ENCODE measurements at places on chromosomes 4 and X. TPM values are rescaled to one million over a fixed set of nuclear protein-coding genes. Genes with fewer than 3 reads are reported as not detected.

GRCh38 chrX:112053169-112053568 is 29.4 kb downstream of the TRPC5 start:
- no peak overlapping the region for H3K27ac ChIP-seq
- no peaks in the 10 kb centered on the region for H3K36me3 ChIP-seq
- DNase-seq: no peak
- no peaks in the 10 kb centered on the region for H3K4me1 ChIP-seq
- no peak overlapping the region for H3K4me3 ChIP-seq

DNA sequence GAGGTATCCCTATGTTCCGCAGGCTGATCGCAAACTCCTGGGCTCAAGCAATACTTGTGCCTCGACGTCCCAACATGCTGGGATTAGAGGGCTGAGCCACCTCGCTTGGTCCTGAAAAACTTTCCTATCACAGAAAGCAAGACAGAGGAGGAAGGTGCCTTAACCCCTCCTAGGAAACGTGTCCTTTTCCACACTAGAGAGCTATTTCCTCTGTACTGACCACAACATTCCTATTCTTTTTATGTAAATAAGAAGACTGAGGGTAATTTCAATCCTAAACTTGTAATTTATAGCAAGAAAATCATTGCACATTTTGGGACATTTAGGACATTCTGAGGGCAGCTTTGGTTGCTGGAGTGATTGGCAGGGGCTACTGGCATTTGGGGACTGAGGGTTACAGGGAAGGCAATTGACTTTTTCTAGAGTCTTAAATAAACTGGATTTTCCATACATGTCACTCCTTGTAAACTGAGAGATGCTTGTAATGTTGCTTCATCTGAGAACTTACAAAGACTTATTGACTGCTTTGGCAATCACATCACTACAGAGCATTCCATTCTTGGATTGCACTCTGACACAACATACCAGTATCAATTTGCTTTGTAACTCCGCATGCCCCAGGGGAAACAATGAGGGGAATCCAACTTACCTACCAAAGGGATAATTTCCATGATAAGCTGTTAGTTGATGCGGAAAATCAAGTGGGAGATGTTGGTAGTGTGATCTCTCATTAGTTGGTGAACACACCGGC is 15.6 kb downstream of the XAGE3 start:
- H3K4me1 ChIP-seq: no peaks in the 10 kb centered on the region
- H3K27me3 ChIP-seq: no peaks in the 10 kb centered on the region
- no peak overlapping the region for H3K4me3 ChIP-seq
- no peaks in the 10 kb centered on the region for H3K36me3 ChIP-seq
- no peak for DNase-seq

AFM gene
- not detected for total RNA-seq

GRCh38 chr4:131316086-131316485 is 1833.0 kb upstream of the PCDH10 start:
- H3K27ac ChIP-seq: no peak overlapping the region
- no peaks in the 10 kb centered on the region for H3K27me3 ChIP-seq
- no peak overlapping the region for H3K4me3 ChIP-seq
- no peaks in the 10 kb centered on the region for H3K36me3 ChIP-seq

DNA sequence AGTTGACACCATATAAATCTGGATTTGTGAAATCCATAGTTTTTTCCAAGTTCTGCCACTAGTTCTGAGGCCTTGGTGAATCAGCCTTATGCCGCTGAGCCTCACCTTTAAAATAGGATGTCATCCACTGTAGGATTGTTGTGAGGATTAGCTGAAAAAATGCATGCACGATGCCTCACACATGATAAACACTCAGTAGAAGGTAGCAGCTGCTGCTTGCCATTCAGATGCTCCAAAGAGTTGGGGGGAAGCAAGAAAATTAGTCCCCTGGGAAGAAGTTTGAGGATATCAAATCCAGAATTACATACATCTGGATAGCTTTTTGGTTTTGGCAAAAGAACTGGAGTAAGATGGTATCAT is 7.4 kb downstream of the MMAA start:
- H3K4me1 ChIP-seq: no peaks in the 10 kb centered on the region
- no peak overlapping the region for H3K27ac ChIP-seq

GRCh38 chr4:73340917-73341316 is 63.2 kb upstream of the ALB start:
- H3K27me3 ChIP-seq: no peaks in the 10 kb centered on the region
- H3K36me3 ChIP-seq: no peaks in the 10 kb centered on the region
- no peak overlapping the region for H3K4me3 ChIP-seq
- H3K4me1 ChIP-seq: no peaks in the 10 kb centered on the region
- DNase-seq: no peak

- no peak overlapping the region for H3K27ac ChIP-seq
- no peak overlapping the region for H3K4me3 ChIP-seq
- no peak for DNase-seq
- H3K27me3 ChIP-seq: no peaks in the 10 kb centered on the region
- no peaks in the 10 kb centered on the region for H3K4me1 ChIP-seq
Measured at GRCh38 chrX:121221322-121221977, 174.0 kb downstream of the GLUD2 start.

RPL9 gene
- 3,954 TPM for total RNA-seq

GRCh38 chr4:41644915-41645295 is 103.6 kb downstream of the PHOX2B start:
- H3K4me3 ChIP-seq: no peak overlapping the region
- no peaks in the 10 kb centered on the region for H3K36me3 ChIP-seq
- no peak overlapping the region for H3K27ac ChIP-seq
- H3K4me1 ChIP-seq: no peaks in the 10 kb centered on the region
- no peak for DNase-seq
- H3K27me3 ChIP-seq: no peaks in the 10 kb centered on the region

DNA sequence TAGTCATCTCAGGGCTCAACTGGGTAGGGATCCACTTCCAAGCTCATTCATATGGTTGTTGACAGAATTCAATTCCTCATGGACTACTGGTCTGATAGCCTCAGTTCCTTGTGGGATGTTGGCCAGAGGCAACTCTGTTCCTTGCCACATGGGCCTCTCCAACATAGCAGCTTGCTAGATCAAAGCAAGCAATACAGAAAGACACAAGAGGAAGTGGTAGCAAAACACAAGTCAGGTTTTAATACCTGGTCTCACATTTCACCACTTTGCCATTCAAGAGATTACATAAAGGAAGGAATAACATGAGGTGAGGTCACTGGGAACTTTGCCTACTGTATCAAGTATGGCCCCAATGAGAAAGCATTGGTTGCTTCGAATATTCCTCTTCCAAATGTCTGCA is 79.2 kb downstream of the PRSS12 start:
- H3K36me3 ChIP-seq: no peaks in the 10 kb centered on the region
- H3K27ac ChIP-seq: no peak overlapping the region
- H3K4me1 ChIP-seq: no peaks in the 10 kb centered on the region
- no peak overlapping the region for H3K4me3 ChIP-seq
- no peaks in the 10 kb centered on the region for H3K27me3 ChIP-seq
- no peak for DNase-seq

F8 gene
- 26.8 TPM for total RNA-seq

DNA sequence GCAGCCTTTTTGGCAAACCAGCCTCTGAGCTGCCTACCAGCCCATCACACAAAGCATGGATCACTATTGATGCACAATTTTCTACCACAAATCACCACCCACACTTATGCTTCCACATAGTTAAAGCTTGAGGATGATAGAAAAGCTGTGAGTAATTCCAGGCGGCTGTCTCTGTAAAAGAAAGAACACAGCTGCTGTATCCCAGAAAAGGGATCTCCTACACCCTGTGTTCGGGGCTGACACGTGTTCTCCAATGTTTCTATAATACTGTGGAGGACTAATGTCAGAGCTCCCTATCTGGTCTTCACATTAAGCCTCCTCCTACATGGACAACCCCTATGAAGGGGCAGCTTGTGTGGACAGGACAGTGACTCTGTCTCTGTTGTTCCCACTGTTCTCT is 12.5 kb upstream of the BRS3 start:
- H3K27ac ChIP-seq: no peak overlapping the region
- no peak for DNase-seq
- H3K27me3 ChIP-seq: no peaks in the 10 kb centered on the region
- no peaks in the 10 kb centered on the region for H3K4me1 ChIP-seq
- no peaks in the 10 kb centered on the region for H3K36me3 ChIP-seq
- H3K4me3 ChIP-seq: no peak overlapping the region

GRCh38 chrX:25941087-25941486 is 197.1 kb upstream of the MAGEB18 start:
- H3K4me3 ChIP-seq: no peak overlapping the region
- no peaks in the 10 kb centered on the region for H3K36me3 ChIP-seq
- DNase-seq: no peak

- no peak overlapping the region for H3K27ac ChIP-seq
- H3K4me1 ChIP-seq: no peaks in the 10 kb centered on the region
- no peak for DNase-seq
- no peak overlapping the region for H3K4me3 ChIP-seq
- H3K36me3 ChIP-seq: no peaks in the 10 kb centered on the region
- H3K27me3 ChIP-seq: no peaks in the 10 kb centered on the region
Measured at GRCh38 chrX:120137439-120137838, 21.0 kb upstream of the RHOXF2 start.

DNA sequence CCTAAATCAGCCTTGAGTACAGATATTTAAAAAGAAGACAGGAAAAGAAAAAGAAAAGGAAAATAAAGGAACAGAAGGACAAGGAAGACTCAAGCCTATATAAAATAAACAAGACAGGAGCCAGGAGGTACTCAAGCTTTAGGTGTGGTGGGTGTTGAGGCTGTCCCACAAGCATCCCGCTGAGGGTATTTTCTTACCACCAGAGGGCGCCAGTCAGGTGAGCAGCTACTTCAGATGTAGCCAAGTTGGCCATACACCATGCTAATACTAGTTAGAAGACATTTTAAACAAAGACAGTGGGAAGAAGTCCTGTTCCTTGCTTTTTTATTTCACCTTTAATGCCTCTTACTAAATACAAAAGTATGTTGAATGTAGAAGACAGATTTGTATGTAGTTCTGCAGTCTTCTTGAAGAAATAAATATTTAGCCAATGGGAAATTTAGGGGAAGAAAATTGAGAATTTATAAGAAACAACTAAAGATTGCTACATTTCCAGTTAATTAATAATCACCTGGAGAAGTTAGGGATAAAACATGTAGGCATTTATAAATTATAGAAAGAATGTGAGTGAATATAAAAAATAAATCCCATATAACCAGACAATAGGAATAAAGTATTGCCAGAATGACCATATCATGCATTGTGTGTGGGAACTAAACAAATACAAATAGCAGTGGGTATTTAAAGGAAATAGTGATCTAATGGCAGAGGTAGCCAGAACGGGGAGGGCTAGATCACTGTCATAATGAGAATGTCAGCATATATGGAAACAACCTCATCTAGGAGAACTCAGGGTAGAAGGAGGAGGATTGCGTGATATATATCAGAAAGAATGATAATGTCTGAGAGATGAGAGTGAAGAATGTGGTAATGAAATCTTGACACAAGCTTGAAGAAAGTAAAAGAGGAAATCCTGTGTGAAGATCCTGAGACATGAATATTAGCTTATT is 71.0 kb downstream of the MTHFD2L start:
- no peaks in the 10 kb centered on the region for H3K36me3 ChIP-seq
- peak; percentile 15 for DNase-seq

LNX1 gene
- 1.5 TPM for total RNA-seq

DNA sequence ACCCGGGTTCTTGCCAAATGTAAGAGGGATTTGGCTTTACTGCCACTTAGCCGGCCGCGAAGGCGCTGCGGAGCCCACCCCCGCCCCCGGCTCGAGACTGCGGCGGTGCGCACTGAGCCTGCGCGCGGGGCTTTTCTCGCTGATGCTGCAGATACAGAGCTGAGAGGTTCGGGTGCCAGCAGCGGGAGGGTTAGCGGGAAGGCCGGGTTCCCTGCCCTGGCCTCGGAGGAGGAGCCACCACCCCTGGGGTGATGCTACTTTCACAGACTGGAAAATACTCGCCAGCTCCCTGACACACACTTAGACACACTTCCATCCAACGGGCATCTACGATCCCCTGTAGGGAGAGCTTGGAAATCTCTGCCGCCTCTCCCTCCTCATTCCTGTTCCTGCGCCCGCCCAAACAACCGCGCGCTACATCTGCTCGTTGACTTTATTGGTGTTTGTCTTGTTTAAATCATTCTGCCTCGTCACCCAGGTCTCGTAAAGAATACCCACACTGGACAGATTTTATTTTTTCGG is 2.1 kb upstream of the PCDH7 start:
- DNase-seq: peak; percentile 35
- peak overlapping the region; percentile 57 for H3K4me3 ChIP-seq
- no peaks in the 10 kb centered on the region for H3K27me3 ChIP-seq
- peaks cover 2% of the 10 kb centered on the region for H3K4me1 ChIP-seq
- no peak overlapping the region for H3K27ac ChIP-seq
- H3K36me3 ChIP-seq: no peaks in the 10 kb centered on the region

GRCh38 chr4:53586121-53586816 is 5.0 kb downstream of the LNX1 start:
- H3K4me1 ChIP-seq: peaks cover 5% of the 10 kb centered on the region
- H3K36me3 ChIP-seq: no peaks in the 10 kb centered on the region
- no peak overlapping the region for H3K4me3 ChIP-seq
- no peak for DNase-seq

- H3K36me3 ChIP-seq: no peaks in the 10 kb centered on the region
- no peak overlapping the region for H3K27ac ChIP-seq
- no peak overlapping the region for H3K4me3 ChIP-seq
- H3K4me1 ChIP-seq: no peaks in the 10 kb centered on the region
- H3K27me3 ChIP-seq: no peaks in the 10 kb centered on the region
Measured at GRCh38 chr4:26086621-26087441, 172.8 kb downstream of the SMIM20 start.

- H3K4me3 ChIP-seq: no peak overlapping the region
- H3K27ac ChIP-seq: no peak overlapping the region
- H3K4me1 ChIP-seq: no peaks in the 10 kb centered on the region
- H3K27me3 ChIP-seq: no peaks in the 10 kb centered on the region
- DNase-seq: no peak
Measured at GRCh38 chr4:105327956-105328355, 145.9 kb downstream of the PPA2 start.

DNA sequence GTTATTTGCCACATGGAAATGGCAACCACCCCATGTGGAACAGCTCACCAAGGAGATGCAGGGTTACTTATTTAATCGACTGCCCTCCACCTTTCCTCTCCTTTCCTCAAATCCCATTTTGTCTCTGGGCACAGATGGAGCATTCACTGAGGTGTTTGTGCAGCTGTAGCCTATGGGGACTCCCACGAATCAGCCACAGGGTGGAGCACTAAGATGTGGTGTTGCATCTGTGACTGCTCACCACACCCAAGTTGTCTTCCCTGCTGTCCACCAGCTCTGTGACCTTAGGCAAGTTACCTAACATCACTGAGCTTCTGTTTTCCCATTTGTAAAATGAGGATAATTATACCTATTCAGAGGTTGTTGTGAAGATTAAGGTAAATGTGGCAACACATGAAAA is 252.4 kb upstream of the CPEB2 start:
- H3K27me3 ChIP-seq: no peaks in the 10 kb centered on the region
- H3K4me1 ChIP-seq: no peaks in the 10 kb centered on the region
- no peaks in the 10 kb centered on the region for H3K36me3 ChIP-seq
- DNase-seq: no peak

DNA sequence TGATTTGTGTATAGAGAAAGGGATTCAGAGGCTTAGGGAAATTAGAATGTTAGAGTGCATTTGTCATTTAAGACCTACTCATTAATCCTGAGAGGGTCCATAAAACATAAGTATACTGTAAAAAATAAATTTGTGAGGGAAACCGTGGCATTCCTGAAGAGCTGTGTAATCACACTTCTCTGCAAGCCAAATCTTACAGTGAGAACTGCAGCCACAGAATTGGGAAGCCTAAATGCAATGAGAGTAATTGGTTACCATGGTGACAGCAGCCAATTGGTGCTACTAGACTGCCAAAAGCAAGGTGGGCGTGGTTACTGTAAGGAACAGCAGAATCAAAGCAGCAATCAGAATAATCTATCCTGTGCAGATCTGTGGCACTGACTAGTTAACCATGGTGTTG is 345.2 kb upstream of the GRID2 start:
- H3K27me3 ChIP-seq: no peaks in the 10 kb centered on the region
- H3K4me3 ChIP-seq: no peak overlapping the region
- no peaks in the 10 kb centered on the region for H3K36me3 ChIP-seq
- DNase-seq: no peak
